ENCODE measurements at places on chromosomes 6 and 20.

GRCh38 chr6:139534472-139535115 is 160.1 kb upstream of the CITED2 start:
- peak; percentile 6 for DNase-seq

GRCh38 chr6:90197854-90198496 is 98.7 kb downstream of the BACH2 start:
- no peak for DNase-seq

GRCh38 chr6:138396709-138397108 is 7.3 kb upstream of the HEBP2 start:
- DNase-seq, result no peak

- DNase-seq, result no peak
These were observed 110.0 kb downstream of the PLCB1 start for GRCh38 chr20:8242066-8242465.

- no peak for DNase-seq
These were observed 51.3 kb downstream of the PTPN1 start for GRCh38 chr20:50561379-50562078.

DNA sequence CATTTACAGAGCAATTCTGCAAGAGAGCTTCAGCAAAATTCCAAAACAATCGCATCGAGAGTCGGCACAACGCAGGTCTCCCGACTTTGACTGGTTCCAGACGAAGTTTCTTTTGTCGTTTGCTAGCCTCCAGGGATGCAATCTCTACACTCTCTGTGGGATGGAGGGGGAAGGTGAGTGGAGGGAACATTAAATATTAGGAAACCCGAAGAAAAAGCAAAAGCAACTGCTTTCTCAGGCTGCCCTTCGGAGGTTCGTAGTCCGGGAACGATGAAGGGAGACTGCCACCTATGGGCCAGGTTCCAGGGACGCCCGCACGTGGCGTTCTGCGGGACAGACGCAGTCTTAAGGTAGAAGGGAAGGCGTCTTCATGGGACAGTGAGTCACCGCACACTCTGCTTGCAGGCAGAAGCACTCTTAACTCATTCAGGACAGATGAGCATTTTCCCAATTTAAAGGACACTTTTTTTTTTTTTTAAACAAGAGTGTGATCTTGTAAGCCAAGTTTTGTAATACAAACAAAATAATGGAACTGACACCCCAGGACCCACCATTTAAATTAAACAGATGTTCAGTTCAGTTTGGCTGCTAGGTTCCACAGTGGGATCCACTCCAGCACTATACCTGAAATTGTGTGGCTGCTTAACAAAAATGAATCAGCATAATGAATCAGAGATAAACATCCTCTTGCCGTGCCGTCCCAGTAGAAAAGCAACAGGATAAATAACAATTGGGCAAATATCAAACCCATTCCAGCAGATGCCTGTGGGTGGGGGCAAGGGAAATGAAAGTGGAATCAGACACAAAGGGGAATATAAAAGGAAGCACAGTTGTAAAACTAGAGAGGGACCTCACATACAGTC is 65.8 kb upstream of the ARMC2 start:
- peak; percentile 75 for DNase-seq

- no peak for DNase-seq
These were observed 247.8 kb downstream of the BTBD9 start for GRCh38 chr6:38391626-38392579.

GRCh38 chr6:80197986-80198385 is 91.5 kb downstream of the BCKDHB start:
- no peak for DNase-seq

DNA sequence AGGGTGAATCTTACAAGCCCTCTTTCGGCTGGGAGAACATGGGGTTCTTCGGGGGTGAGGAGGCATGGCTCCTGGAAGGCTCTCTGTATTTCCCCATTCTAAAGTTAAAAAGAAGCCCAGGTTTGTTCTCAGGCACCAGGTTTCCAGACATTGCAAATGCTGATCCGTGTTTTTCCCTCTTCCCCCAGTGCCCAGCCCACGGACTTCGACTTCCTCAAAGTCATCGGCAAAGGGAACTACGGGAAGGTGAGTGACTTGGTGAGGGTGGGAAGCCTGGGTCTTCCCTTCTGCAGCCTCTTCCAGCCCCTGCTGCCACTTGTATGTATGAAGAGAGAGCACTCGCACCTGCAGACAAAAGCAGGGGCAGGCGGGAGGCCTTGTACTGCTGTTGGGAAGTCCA is 8.7 kb downstream of the SGK2 start:
- no peak for DNase-seq

DNA sequence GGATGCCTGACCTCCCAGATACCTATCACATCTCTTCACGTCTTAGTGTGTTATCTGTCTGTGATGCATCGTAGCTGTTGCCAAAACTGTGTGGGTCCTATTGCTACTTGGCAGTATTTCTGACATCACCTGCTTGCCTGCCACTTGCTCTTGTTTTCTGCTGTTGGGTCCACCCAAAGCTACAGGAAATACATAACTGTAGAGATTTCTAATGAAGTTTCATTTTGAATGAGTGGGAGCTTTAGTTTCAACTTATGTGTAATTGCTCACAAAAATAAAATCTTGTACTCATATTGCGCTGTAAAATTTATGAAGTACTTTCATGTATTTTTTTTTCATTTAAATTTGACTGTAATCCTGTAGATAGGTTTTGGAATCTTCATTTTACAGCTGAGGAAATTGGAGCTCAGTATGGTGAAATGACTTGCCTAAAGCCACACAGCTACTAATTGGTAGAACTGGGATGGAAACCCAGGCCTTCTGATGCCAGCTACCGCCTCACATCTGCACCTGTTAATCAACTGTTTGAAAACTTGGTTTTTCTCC is 113.6 kb upstream of the MAN1A1 start:
- DNase-seq, result no peak

DNA sequence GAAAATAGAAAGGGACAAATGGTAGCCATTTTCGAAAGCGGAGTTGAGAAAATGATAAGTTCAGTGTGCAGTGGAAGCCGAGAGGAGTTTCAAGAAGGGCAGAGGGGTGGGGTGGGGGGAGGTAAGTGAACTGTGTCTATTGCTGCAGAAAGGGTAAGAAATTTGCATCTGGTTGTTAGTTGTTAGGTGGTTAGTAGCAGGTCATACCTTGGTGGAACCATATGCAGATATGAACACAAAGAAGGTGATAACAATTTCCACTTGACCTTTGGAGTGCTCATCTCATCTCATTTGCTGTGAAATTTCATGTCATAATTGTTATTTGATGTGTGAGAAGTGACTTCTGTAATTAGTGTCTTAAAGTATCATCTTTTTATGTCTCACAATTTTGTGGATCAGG is 288.2 kb downstream of the QKI start:
- no peak for DNase-seq

DNA sequence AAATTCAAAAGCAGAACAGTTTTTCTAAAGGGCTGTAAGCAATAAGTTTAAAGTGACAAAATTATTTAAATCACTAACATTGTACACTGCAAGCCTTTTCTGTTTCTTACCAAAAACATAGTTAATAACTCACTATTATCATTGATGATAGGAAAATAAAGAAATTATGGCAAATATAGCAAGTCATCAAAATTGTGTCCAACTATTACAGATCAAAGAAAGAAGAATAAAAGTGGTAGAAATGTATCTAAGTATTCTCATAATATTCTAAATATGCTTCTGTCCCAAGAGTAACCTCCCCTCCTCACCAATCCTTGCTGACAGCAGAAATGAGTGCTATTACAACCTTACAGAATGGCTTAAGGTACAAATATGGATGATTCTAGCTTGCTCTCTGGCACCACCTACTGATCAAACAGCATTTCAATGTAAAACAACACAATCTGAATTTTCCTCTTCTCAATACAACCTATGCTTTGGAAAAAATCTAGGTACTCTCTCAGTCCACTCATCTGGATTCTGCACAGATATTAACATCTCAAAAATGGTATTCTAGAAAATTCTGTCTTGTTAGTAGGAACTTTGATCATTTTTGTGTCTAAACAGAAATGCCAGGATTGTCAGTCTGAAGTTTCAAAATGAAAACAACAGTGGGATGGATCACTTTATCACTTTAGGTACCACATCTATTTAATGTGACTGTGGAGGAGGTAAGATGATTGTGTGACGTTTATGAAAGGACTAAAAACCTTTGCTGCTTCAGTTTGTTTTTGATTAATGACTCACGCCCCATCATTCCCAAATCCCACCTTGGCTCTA is 40.9 kb downstream of the ZFP64 start:
- DNase-seq, result peak; percentile 48

DNA sequence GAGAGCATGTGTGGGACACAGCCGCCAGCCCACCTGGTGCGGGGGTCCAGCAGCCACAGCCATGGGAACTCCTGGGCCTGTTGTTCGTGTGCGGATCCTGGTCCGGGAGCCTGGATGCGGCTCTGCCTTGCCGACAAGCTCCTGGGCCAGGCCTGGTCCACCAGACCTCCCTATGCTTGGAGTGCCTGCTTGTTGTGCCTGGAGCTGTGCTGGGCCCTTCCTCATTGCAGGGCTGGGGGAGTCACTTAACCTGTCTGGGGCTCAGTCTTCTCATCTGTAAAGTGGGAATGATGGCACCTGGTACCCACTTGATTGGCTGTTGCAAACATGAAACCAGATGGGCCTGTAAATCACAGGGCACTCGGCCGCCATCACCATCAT is 2.6 kb upstream of the OSBPL2 start:
- no peak for DNase-seq

- no peak for DNase-seq
These were observed 26.8 kb upstream of the FAM184A start for GRCh38 chr6:119105282-119105681.

DNA sequence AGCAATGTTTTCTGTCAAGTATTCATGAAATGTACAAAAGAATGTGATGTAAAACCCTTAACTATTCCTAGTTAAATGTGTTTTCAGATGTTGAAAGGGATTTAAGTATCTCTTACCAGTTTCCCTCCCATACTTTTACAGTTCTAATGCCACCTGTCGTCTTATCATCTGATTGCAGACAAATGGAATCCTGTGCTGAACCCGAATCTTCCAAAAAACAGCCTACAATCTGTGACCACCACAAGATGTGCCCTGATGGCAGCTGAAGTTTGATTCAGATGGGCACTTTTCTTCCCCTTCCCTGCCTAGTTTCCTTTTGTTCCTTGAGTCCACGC is 1.9 kb downstream of the TOMM6 start:
- DNase-seq, result no peak

GRCh38 chr20:12829170-12829569 is 179.6 kb upstream of the SPTLC3 start:
- no peak for DNase-seq

DNA sequence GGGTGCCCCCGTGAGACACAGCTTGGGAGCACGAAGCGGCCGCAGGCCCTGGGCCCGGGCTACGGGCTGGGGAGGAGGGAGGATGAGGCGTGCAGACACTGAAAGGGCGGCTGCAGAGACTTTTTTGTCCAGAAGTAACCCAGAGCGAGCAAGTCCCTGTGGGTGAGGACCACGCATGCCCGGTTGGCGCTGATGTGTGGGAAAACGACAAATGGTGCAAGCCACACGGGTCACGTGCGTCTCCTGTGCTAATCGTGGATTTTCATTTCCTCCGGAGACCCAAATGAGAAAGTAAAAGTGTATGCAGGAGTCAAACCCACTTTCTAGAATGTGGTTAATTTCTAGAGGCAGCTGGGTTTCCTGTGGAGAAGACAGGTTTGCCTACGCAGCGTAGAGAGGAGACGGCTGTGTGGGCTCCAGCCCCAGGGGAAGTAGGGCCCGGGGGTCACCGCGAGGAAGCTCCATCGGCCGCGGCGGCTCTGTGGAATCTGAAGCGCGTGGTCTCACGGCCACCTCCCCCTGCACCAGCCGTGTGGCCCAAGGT is 19.0 kb downstream of the DLL1 start:
- peak; percentile 96 for DNase-seq

GRCh38 chr20:54822386-54822785 is 347.0 kb downstream of the DOK5 start:
- DNase-seq, result no peak

DNA sequence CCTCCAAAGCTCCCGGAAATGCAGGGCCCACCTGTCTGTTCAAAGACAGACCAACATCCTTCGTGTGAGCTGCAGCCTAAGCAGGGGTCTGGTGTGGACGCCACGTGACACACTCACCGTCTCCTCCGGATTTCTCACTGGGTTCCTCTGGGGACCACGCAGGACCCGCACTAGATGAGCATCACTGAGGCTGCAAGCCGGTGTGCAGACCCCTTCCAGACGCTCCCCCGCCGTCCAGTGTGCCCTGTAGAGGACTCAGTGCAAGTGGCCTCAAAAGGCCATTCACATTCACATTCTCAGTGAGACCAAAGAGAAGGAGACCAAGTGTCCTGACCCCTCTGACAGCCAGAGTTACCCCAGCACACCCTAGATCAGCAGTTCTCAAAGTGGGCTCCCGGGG is 91.2 kb upstream of the QKI start:
- no peak for DNase-seq

- DNase-seq, result peak; percentile 88
These were observed 25.7 kb upstream of the BTBD3 start for GRCh38 chr20:11891776-11892545.

DNA sequence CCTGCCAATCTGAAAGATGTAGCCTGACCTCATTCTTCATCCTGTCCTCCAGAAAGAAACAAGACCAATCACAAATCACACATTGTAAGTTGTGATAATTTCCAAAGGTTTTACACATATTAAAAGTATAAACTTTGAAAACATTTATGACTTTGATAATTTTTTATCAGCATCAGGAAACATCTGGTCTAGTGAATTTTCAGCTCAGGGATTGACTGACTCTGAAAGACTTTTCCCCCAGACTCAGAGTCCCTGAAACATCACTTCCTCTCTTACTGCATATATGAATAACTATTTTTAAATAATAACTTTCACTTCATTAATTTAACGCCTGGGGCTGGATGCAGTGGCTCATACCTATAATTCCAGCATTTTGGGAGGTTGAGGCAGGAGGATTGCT is 48.5 kb upstream of the SSTR4 start:
- no peak for DNase-seq

- DNase-seq, result no peak
These were observed 3.3 kb downstream of the PERP start for GRCh38 chr6:138103871-138104270.

- no peak for DNase-seq
These were observed 199.0 kb upstream of the HSF2 start for GRCh38 chr6:122200440-122200839.

- DNase-seq, result no peak
These were observed 8.6 kb upstream of the HECA start for GRCh38 chr6:139126255-139126654.

DNA sequence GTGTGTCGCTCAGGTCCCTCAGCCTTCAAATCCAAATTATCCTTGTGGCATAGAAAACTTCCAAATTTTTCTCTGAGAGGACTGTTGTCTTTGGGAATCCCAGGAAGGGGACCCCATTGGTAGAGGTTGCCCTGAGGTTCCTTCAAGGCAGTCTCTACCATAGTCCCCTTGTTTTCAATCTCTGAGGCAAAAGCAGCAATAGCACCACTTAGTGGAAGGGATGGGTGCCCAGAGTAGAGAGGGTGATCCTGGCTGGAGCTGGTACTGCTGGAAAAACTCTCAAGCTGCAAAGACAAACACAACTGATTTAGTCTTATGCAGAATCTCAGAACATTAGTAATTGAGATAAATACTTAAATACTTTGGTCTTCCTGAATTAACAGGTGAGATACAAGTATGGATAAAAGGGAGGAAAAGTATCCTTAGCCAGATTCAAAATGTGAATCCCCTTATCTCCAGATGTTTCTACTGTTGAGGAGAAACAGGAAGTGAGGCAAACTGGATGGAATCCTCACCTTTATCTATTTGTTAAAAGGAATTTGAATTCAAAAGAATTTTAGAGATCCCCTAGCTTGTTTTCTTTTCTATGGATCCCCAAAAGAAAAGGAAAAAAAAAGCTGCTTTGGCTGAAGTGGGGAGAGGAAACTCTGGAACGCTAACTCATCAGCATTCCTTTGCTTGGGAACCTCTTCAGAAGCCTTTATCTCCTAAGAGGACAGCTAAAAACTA is 13.4 kb downstream of the ZNF318 start:
- no peak for DNase-seq
